ENCODE measurements at places on chromosomes 16 and 17.

DNA sequence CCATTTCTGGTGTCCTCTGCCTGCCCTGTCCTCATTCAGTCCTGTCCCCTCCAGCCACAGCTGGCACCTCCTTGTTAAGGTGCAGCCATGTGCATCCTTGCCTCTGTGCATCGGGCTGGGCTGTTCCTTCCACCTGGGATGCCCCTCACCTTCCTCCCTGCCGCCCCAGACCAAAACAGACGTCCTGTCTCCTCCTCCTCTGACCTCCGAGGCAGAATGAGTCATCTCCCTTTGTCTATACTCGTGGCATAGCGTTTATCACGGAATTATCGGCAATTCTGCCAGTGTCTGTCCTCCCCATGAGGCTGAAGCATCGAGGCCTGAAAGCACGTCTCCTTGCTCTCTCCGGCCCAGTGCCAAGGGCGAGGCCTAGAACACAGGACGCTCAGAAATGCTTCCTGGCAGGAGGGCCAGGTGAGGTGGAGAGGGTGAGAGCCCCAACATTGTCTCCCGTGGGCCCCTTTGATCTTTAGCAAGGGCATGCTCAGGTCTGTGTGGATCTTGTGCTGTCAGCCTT is 4.6 kb downstream of the RAI1 start:
- no peak overlapping the region for H3K4me3 ChIP-seq
- peaks cover 9% of the 10 kb centered on the region for H3K36me3 ChIP-seq
- peaks cover 12% of the 10 kb centered on the region for H3K27me3 ChIP-seq
- H3K4me1 ChIP-seq: peaks cover 26% of the 10 kb centered on the region

- no peaks in the 10 kb centered on the region for H3K4me1 ChIP-seq
- no peaks in the 10 kb centered on the region for H3K36me3 ChIP-seq
- H3K4me3 ChIP-seq: no peak overlapping the region
- no peak overlapping the region for H3K27ac ChIP-seq
- no peak for DNase-seq
- H3K27me3 ChIP-seq: peaks cover 25% of the 10 kb centered on the region
Measured at GRCh38 chr16:80802138-80802537, 2.3 kb downstream of the CDYL2 start.

DNA sequence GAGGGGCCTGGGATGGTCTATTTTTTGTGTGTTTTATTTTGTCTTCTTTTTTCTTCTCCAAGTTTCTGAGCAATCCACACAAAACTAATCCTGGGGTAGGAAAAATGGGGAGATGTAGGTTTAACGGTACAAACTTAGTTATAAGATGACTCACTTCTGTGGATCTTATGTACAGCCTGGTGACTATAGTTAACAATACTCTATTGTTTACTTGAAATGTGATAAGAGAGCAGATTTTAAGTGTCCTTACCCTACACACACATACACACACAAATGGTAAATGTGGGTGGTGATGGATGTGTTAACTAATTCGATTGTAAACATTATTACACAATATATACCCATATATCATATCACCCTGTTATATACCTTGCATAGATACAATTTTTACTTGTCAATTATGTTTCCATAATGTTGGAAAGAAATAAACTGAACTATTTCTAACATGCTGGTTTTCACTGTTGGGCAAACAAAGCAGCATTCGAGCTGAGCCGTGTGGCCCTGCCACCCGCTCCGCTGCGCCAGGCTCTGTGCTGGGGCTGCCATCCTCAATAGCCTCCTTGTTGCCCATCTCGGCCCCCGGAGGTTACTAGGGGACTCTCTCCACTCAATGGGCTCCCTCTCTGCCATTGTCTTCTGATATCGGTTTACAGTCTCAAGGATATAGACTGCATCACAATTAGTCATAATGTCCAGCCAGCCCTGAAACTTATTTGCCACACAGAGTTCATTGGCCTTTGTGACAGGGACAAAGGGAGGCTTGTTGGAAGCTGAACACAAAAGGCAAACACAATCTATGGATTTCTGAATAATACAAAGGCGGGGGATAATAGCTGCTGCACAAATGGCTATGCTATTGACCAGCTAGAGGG is 380.3 kb upstream of the MAF start:
- no peak overlapping the region for H3K4me3 ChIP-seq
- H3K36me3 ChIP-seq: no peaks in the 10 kb centered on the region
- H3K27me3 ChIP-seq: peaks cover 39% of the 10 kb centered on the region
- H3K27ac ChIP-seq: peak overlapping the region; percentile 65

DNA sequence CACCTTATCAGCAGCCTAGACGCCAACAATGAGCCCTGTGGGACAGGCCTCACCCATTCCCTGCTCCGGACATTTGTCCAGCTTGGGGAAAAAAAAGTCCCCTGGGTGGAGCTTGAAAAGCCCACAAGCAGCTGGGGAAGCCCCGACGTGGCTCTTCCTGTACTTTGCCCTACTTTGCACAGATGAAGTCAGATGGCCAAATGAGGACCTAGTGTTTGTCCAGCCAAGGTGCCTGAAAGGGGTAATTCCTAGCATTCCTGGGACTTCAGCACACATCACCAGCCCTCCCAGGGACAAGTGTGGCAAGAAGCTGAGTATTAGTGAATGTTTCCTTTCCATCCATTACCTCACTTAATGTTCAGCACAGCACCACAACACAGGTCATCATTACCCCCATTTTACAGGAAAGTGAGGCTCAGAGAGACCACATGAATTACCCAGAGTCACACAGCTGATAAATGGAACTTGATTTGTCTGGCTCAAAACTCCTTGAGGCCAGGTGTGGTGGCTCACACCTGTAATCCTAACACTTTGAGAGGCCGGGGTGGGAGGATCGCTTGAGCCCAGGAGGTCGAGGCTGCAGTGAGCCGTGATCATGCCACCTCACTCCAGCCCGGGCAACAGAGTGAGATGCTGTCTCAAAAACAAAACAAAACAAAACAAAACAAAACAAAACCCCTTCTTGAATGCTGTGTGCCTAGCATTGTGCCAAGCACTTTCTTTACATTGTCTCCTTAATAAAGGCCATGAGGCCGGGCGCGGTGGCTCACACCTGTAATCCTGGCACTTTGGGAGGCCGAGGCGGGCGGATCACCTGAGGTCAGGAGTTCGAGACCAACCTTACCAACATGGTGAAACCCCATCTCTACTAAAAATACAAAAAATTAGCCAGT is 19.9 kb upstream of the PLLP start:
- no peaks in the 10 kb centered on the region for H3K27me3 ChIP-seq
- H3K36me3 ChIP-seq: no peaks in the 10 kb centered on the region
- H3K27ac ChIP-seq: no peak overlapping the region
- DNase-seq: no peak
- H3K4me1 ChIP-seq: no peaks in the 10 kb centered on the region

- no peaks in the 10 kb centered on the region for H3K27me3 ChIP-seq
- peaks cover 11% of the 10 kb centered on the region for H3K4me1 ChIP-seq
- H3K27ac ChIP-seq: no peak overlapping the region
- DNase-seq: no peak
- H3K36me3 ChIP-seq: no peaks in the 10 kb centered on the region
- no peak overlapping the region for H3K4me3 ChIP-seq
Measured at GRCh38 chr16:69921127-69921526, 30.0 kb upstream of the CLEC18A start.

DNA sequence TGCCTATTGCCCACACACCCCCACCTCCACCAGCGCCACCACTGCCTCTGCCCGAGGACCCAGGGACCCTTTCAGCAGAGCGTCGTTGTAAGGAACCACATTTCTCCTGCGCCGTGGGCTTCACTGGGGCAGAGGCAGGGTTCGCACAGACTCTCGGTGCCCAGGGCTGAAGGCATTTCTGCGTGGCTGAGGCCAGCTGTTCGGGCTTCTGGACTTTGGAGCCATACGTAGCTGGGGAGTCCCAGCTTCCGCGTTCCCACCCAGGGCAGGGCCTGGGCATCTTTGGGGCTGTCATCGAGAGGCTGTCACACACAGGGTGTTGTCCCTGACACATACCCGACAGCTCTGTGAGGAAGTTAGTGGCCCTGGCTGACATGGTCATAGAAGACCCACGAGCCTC is 16.0 kb upstream of the SMIM5 start:
- H3K4me1 ChIP-seq: peaks cover 7% of the 10 kb centered on the region
- DNase-seq: no peak
- no peaks in the 10 kb centered on the region for H3K27me3 ChIP-seq

DNA sequence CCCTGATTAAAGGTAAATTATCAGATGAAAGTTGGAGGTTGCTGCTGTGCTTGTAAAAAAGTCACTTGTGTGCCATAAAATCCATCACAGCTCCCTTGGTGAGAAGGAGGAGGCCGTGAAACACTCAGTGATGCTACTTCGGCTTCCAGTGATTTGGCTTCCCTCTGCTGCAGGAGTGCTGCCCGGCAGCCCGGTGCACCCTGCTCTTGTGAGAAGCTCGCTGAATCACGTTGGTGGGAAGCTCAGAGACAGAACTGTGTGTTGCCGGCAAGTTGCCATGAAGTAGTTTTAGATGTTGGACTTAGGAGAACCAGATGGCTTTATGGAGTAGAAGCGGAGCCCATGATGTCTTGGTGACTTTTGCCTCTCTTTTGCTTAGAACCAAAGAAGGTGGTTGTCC is 33.3 kb downstream of the MSI2 start:
- H3K36me3 ChIP-seq: peaks cover 12% of the 10 kb centered on the region
- H3K4me1 ChIP-seq: peaks cover 3% of the 10 kb centered on the region
- no peak overlapping the region for H3K27ac ChIP-seq
- no peak for DNase-seq

DNA sequence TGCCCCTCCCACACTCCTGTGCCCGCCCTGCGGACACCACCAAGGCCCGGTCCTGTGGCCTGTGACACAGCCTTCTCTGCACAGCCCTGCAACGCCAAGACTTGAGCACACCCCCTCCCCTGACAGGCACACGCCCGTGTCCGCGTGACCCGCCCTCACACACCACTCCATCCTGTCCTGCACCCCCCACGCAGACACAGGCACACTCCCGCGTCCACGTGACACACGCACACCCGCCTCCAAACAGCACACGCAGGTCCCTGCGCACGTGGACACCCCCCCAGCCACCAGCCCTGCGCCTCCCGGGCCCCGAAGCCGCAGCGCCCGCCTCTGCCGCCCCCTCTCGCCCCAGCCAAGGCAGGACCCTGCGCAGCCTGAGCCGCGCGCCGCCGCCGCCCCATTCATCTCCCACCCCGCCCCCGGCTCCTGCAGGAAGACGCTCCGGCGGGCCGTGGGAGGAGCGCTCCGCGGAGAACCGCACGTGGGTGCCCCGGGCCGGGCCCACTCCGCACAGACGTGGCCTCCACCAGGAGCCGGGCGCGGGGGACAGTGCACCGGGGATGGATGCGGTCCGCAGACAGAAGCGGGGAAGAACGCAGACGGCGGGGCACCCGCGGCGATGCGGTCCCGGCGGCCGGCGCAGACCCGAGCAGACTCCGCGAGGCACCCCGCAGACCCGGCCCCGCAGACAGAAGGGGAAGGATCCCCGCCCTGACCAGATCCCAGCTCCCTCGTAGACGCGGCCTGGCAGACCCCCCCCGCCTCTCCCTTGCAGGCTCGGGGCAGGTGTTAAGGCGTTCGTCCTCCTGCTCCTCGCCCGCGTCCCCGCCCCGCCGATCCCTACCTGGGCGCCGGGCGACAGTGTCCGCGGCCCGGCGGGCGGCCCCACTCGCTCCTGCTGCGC is 506 bp downstream of the CAMKK1 start:
- H3K27me3 ChIP-seq: peaks cover 24% of the 10 kb centered on the region
- no peaks in the 10 kb centered on the region for H3K4me1 ChIP-seq
- H3K36me3 ChIP-seq: no peaks in the 10 kb centered on the region
- no peak overlapping the region for H3K27ac ChIP-seq

- no peaks in the 10 kb centered on the region for H3K27me3 ChIP-seq
- no peaks in the 10 kb centered on the region for H3K4me1 ChIP-seq
- H3K4me3 ChIP-seq: no peak overlapping the region
- H3K27ac ChIP-seq: no peak overlapping the region
- no peaks in the 10 kb centered on the region for H3K36me3 ChIP-seq
Measured at GRCh38 chr17:70098030-70098429, 23.0 kb downstream of the KCNJ16 start.

- H3K36me3 ChIP-seq: no peaks in the 10 kb centered on the region
- no peak overlapping the region for H3K27ac ChIP-seq
- H3K4me3 ChIP-seq: no peak overlapping the region
- no peaks in the 10 kb centered on the region for H3K4me1 ChIP-seq
- no peak for DNase-seq
Measured at GRCh38 chr17:67421869-67422273, 44.8 kb downstream of the PITPNC1 start.

DNA sequence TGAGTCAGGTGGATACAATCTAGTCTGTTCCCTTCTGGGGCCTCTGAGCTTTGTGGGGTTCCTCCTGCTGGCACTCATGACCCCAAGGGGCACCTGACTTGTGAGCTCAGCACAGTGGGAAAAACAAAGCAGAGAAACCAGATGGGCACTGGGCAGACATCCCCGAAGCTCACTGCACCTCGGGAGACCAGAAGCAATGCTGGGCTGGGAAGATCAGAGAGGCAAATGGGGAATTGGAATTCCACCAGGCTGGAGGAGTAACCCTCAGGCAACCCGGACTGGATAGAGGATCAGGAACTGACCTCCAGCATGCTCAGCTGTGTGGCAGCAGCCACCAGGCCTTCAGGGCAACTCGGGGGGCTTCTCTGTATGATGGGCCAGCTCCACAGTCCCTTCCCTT is 50.3 kb downstream of the ABCC12 start:
- no peaks in the 10 kb centered on the region for H3K36me3 ChIP-seq
- no peaks in the 10 kb centered on the region for H3K4me1 ChIP-seq

GRCh38 chr17:75691801-75692626 is 24.9 kb downstream of the SAP30BP start:
- peaks cover 50% of the 10 kb centered on the region for H3K36me3 ChIP-seq
- no peaks in the 10 kb centered on the region for H3K27me3 ChIP-seq
- peaks cover 8% of the 10 kb centered on the region for H3K4me1 ChIP-seq
- H3K27ac ChIP-seq: peak overlapping the region; percentile 6
- no peak for DNase-seq
- no peak overlapping the region for H3K4me3 ChIP-seq

DNA sequence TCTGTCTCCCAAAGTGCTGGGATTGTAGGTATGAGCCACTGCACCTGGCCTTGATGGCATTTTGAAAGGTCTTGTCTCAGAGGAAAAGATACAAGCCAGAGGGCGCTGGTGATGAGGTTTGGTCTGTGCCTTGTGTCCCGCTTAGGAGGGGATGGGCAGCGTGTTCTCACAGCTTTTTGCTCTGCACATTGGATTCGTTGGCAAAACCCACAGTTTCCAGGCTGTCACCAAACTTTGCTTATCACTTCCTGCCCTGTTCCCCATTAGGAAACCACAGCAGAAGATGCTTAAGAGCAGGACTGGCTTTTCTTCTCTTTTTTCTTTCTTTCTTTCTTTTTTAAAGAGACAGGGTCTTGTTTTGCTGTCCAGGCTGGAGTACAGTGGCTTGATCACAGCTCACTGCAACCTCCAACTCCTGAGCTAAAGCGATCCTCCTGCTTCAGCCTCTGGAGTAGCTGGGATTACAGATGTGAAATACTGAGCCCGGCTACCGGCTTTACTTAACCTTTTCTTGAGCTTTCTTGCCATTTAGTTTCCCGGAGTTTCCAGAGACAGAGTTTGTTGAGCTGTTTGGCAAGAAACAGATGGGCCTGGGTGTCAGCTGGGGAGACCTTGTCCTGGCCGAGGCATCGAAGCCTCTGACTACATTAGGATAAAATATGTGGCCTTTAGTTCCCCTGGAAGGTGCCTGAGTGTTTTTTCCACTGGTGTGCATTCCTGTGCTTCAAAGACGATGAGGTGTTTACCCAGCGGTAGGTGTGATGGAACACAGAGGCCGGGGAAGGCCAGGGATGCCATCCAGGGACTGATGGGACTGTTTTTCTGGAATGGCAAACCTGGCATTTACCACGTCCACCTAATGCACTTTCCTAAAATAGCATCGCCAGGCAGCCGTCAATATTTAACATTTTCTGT is 112.9 kb downstream of the ABCC1 start:
- H3K27ac ChIP-seq: no peak overlapping the region
- H3K36me3 ChIP-seq: peaks cover 18% of the 10 kb centered on the region
- H3K4me1 ChIP-seq: no peaks in the 10 kb centered on the region
- H3K27me3 ChIP-seq: no peaks in the 10 kb centered on the region
